ENCODE measurements at places on chromosomes 16 and 17.

DNA sequence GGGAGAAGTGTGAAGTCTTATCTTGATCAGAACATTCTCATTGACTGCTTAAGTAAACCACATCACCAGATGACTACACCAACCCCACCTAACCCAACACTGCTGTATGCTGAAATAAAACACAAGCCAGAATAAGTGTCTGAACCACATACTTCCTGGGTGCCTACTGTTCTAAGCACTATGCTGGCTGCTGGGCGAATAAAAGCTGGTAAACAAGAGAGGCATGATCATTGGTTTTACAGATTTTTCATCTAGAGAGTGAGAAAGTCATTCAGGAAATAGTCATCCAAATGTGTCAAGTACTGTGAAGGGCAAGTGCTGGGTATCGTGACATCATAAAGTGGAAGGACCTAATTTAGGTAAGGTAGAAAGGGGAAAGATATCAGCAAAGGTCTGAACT lies 199.0 kb upstream of the SOX9 start:
- no peak for DNase-seq

GRCh38 chr17:78259192-78259554 lies 27.7 kb downstream of the TMEM235 start:
- no peak for DNase-seq

- no peak for DNase-seq
These were observed 6.2 kb upstream of the DLX4 start for GRCh38 chr17:49962599-49963308.

GRCh38 chr17:81440051-81440471 lies 44.8 kb downstream of the BAHCC1 start:
- DNase-seq: no peak

DNA sequence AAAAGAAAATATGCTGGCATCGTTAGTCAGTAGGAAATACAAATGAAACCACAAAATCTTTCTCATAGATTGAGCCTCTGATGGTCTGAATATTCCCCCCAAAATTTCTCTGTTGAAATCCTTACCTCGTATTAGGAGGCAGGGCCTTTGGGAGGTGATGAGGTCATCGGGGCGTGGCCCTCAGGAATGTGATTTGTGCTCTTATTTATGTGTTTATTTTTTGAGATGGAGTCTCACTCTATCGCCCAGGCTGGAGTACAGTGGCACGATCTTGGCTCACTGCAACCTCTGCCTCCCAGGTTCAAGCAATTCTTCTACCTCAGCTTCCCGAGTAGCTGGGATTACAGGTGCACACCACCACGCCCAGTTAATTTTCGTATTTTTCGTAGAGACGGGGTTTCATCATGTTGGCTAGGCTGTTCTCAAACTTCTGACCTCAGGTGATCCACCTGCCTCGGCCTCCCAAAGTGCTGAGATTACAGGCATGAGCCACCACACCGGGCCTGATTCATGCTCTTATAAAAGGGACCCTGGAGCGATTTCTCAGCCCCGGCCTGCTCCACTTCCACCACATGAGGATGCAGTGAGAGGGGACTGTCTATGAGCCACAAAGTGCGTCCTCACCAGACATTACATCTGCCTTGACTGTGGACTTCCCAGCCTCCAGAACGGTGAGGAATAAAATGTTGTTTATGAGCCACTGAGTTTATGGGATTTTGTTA lies 53.1 kb downstream of the DNAH17 start:
- DNase-seq: no peak

GRCh38 chr17:67944035-67944434 lies 52.2 kb downstream of the C17orf58 start:
- no peak for DNase-seq

DNA sequence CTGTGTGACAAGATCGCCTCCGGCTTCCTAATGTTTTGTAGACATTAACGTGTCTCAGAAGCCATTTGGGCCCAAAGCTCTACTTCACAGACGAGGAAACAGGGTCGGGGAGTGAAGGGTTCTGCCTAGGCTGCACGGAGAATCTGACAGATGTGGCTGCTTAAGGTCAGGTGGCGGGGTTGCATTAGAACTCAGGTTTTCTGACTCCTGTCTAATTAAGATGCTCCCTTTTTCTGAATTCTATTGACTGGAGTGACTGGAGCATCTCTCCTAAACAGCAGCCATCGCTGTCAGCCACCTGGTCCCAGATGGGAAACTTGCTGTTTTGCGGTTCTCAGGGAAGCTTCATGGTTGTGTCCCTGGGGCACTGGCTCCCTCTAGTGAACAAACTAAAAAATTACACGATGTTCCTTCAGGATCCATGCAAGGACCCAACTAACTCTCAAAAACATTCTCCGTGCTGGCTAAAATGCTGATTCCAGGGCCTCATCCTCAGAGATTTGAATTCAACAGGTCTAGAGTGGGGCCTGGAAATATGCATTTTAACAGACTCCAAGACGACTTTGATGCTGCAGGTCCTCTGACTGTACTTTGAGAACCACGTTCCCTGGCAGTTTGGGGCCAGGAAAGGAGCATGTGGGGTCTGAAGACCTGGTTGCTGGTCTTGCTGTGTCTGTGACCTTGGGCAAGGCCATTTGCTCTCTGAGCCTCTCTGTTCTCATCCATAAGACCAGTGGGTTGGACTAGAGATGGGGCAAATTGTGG lies 117.4 kb downstream of the IRF8 start:
- peak; percentile 50 for DNase-seq

GRCh38 chr16:24540602-24541210 lies 1.3 kb downstream of the RBBP6 start:
- DNase-seq: peak; percentile 31

DNA sequence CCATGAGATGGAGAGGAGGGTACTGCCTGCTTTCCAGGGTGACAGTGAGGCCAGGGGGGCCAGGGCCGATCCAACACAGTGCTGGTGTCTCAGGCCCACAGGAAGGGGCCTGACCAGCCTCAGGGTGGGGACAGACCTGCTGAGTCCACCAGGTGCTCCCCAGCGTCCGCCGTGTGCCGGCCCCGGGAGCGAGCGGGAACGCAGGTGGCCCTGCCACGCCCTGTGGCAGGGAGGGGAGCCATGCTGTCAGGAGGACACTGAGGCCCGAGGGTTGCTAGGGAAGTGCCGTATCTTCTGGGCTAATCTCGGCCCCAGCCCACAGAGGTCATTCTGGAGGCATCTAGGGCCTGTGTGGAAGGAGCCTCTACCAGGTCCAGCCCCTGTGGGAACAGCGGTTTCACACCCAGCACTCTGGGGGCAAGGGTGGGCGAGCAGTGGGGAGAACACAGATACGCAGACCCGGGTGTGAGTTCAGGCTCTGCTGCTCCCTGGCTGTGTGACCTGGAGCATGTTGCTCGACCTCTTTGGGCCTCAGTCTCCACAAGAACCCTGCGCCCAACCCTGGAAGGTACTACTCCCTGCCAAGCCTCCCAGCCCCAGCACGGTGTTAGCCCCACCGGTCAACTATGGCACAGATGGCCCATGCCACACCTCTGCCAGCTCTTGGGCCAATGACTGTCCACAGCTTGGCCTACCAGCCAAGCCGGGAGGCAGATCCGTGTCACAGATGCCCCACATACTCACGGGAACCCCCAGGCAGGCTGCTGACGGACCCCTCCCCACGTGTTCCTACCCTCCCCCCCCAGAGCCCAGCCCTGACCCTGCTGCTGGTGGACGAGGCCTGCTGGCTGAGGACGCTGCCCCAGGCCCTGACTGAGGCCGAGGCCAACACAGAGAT lies 43.9 kb upstream of the ZC3H18 start:
- no peak for DNase-seq

GRCh38 chr17:31378638-31379037 lies 12.8 kb upstream of the RAB11FIP4 start:
- no peak for DNase-seq

DNA sequence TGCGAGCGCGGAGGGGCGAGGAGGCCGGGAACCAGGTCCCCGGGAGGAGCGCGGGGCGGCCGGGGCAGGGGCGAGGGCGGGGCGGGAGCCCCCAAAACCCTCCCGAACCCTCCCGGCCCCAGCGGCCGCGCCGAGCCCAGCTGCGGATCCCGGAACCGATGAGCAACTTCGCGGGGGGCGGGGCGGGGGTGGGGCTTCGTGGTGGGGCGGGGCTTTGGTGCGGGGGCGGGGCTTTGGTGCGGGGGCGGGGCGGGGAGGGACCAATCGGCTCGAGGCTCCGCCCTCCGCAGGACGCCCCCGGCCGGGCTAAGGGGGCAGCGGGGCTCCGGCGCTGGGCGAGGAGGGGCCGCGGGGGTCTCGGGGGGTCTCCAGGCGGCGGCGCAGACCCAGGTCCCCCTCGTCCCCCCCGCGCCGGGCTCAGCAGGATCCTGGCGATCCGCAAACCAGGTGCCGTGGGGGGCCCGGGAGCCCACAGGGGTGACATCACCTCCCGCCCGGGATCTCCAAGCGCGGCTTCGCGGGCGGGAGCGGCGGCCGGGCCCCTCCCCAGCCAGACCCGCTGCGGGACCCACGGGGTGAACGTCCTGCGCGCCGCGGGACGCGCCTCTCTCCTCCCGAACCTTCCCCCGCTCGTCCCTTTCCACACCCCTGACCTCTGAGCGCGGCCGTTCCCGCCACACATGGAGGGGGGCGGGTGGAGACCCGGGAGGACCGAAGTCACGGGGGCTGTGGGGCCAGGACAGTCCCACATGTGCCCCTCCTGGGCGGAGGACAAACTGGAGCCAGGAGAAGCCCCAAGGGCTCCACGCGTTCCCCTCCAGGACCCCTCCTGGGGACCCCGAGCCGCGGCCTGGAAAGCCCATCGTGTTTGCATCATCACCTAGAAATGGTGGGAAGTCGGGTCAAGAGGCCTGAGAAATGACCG lies at the start of gene ABR:
TSS of gene ABR (minus strand) at position 164 of the 925 bp plus-strand sequence. CDS start 254 bp downstream, outside the sequence.
- DNase-seq: peak; percentile 72

GRCh38 chr17:68310152-68310551 lies 18.9 kb downstream of the ARSG start:
- DNase-seq: no peak

DNA sequence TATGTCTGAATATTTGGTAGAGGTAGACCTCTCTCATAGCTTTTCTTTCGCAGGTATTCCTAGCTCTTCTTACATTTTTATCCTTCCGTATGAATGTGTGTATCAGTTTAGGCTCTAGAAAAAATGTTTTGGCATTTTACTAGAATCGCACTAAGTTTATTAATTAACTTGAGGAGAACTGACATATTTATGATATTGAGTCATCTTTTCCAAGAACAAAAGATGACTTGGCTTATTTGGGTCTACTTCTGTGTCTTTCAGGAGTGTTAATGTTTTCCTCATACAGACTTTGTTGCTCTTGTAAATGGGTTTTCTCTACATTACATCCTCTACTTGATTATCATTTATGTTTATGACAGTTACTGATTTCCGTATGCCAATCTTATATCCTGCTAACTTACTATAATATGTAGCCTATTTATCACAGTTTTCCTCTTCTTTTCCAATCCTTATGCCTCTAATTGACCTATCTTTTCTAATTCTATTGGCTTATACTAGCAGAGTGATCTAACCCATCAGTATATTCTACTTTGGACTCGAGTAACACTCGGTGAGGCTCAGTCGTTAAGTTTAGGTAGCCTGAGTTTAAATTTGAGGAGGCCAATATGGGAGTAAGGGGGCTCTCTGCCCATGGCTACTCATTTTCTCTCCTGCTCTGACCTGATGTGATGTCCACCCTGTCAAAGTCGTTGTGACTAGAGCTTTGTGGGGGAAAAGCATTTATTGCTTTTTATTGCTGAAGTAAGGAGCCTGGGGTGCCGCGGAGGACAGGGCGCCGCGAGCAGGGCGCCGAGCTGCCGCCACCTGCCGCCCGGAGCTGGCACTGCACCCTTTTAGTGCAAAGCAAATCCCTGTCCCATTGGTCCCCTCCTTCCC lies 20.0 kb downstream of the ST6GALNAC1 start:
- peak; percentile 75 for DNase-seq

GRCh38 chr17:44174427-44174826 lies 3.9 kb downstream of the ASB16 start:
- DNase-seq: no peak

GRCh38 chr16:78284957-78285434 lies 185.5 kb downstream of the WWOX start:
- no peak for DNase-seq

GRCh38 chr16:3656491-3657468 lies 2.3 kb downstream of the DNASE1 start:
- DNase-seq: peak; percentile 15

DNA sequence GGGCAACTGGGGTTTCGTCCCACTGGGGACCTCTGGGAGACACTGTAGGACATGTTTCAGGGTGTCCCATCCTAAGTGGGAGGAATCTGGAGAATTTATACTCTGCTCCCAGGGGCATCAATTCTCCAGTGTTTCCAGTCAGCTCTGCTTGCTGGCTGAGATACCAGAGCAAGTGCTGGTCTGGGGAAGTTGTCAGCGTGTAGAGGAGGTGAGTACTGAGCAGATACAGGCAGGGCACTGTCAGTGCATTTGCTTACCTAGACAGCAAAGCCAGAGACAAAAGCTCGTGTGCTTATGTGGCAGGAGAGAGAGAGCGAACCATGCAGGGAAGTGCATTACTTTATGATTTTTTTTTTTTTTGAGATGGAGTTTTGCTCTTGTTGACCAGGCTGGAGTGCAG lies 20.2 kb upstream of the TOX3 start:
- DNase-seq: no peak

DNA sequence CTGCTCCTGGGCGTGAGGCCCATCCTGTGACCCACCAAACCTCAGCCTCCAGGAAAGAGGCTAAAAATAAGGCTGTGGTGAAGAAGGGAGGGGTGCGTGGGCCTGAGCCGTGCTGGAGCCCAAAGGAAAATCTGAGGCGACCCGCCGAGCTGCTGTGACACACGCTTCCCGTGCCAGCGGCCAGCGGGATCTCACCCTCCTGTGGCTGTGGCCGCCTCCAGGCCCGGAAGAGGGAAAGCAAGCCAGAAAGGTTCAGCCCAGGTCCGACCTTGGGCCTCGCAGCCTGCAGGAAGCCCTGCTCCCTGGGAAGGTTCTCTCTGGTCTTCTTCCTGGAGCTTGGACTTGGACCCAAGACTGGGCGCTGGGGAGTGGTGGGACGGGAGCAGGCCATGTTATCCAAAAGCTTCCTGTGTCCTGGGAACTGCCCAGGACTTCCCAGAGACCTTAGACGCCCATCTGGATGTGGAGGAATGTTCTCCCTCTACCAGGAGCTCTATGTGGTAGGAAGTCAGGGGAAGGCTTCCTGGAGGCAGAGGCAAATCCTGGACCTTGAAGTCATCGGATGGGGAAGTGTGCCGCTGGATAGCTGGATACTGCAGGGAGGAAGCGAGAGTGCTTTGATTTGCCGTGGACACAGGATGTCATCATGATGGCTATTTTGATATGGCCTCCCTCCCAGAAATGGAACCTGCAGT lies 11.4 kb downstream of the SPNS2 start:
- DNase-seq: no peak

DNA sequence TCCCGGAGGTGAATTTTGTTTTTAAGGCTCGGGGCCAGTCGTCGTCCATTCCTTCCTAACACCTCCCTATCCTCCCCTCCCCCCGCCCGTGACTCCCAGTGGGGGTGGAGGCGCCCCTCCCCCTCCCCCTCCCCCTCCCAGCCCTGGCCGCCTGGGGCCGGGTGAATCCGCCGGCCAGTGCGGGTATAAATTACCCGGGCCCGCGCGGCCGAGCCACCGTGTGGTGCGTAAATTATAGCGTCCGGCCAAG lies 2.0 kb upstream of the GSE1 start:
- no peak for DNase-seq

GRCh38 chr17:76995387-76996105 lies 127.3 kb downstream of the MGAT5B start:
- no peak for DNase-seq

Measured in mucosa of descending colon (tissue), 3 donors.